ENCODE measurements at places on chromosomes 3 and 15.
A peak's percentile ranks its signal among the peaks of the same experiment; 100 is the strongest.

- DNase-seq: no peak
These were observed 94.1 kb downstream of the SENP2 start for GRCh38 chr3:185680231-185680630.

GRCh38 chr3:16142350-16143025 lies 32.0 kb upstream of the GALNT15 start:
- no peak for DNase-seq

- DNase-seq: no peak
These were observed 30.7 kb upstream of the IP6K2 start for GRCh38 chr3:48747706-48748105.

DNA sequence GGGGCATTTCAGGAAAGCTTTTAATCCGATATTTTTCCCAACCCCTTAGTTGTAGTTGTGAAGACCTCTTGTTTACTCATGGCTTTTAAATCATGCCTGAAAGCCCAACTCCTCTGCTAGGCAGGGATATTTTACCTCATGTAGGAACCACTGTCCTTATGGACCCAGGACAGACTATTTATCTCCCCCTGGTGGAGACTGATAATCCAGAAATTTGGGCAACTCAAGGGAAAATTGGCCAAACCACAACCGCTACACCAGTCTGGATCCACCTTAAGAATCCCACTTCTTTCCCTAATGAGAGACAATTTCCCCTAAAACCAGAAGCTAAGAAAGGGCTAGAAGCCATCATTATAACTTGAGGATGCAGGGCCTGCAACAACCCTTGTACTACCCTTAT lies 248.1 kb upstream of the STAC start:
- DNase-seq: no peak

DNA sequence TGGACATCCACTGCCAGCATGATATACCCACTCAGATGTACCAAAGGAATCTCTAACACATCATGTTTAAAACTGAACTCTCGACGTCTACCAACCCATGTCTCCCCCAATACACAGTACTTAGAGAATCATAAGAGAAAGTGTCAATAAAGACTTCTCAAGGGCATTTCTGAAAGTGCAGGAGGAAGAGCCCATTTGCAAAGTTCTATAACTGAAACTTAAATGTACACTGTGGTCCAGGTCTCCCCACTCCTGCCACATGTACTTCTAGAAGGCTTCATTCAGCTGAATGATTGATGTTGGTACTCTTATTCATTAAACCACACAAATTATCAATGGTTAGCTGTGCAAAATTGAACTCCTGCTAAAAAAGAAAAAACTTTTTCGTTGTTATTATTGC lies 31.8 kb downstream of the HERC1 start:
- DNase-seq: no peak

- DNase-seq: no peak
These were observed 34.9 kb downstream of the CYP19A1 start for GRCh38 chr15:51303462-51303980.

DNA sequence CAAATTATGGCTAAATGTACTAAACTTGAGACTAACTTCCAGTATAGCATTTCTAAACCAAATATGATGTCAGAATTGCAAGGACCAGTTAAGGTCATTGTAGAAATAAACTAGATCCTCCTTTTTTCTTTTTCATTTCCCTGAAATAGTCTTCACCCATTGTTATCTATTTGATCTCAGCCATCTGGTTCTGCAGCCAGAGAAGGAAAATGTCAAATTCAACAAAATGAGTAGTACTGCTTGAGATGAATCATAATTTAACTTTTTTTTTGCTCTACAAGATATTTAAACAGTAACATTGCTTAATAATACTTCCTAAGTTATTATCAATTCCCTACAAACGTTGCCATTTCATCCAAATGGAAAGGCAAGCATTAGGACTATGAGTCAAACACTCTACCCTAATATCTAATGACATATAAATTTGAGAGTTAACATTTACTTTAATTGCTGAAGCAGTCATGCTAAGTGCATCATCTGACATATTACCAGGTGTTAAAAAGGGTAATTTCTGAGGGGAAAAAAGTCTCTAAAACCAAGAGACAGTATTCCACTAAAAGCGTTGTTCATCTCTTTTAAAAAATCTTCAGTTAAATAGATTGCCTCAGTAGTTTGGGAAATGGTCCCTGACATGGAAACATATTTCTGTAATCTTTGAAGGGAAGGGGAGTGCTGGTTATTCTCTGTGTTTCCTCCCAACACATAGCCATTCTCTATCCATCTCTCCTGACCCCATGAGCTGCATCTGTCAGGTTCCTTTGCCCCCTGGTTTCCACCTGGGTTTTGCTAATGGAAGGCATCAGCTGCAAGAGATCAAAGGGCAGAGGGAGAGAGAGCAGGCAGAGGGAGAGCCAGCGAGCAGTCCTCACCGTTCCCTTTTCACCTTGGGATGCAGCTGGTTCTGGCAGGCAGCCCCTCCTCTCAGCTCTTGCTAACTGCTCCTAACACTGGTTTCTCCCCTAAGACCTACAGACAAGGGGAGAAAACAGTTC lies 138.5 kb downstream of the ARPP21 start:
- DNase-seq: no peak

GRCh38 chr15:25797936-25798901 lies 64.9 kb downstream of the ATP10A start:
- DNase-seq: no peak

DNA sequence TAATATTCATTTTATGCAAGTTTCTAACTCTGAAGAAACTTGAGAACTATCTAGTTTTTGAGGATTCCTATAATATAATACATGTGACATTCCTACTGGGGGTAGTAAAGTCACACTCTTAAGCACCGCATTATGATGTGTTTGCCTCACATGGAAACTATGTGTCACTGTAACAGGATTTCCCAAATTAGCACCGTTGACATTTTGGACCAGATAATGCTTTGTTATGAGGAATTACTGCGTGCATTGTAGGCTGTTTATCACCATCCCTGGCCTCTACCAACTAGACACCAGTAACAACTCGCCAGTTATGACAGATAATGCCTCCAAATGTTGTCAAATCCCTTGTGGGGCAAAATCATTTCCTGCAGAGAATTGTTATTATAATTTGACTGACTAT lies 267.8 kb downstream of the RAP2B start:
- DNase-seq: no peak

GRCh38 chr3:8550611-8551010 lies 49.0 kb downstream of the LMCD1 start:
- no peak for DNase-seq

GRCh38 chr15:52111517-52112202 lies 915 bp downstream of the BCL2L10 start:
- DNase-seq: no peak

- no peak for DNase-seq
These were observed 32.2 kb downstream of the CD276 start for GRCh38 chr15:73716417-73716816.

DNA sequence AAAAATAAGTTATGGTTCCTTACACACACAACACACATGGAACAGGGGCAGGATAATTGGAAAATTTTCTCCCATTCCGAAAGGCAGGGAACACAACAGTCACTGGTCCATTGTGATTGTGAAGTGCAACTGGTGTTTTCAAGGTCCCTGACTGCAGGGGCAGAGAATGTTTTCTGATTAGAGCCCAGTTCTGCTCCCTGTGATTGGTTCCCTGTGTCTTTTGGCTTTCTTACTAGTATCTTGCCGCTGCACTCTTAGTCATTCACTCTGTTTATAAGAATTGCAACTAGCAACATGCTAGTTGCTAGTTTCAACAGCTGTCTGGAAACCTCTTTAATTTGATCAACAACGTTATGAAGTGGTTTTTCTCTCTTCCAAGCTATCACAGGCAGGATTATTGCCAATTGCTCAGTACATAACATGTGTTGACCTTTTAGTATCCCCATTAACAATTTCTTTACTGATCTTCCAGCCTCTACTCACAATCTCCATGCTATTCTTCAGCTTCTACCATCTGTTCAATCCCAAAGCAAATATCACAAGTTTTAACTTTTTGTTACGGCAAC lies 177.5 kb downstream of the EPHA6 start:
- DNase-seq: no peak

- no peak for DNase-seq
These were observed 83.4 kb downstream of the FAM43A start for GRCh38 chr3:194769020-194769643.

DNA sequence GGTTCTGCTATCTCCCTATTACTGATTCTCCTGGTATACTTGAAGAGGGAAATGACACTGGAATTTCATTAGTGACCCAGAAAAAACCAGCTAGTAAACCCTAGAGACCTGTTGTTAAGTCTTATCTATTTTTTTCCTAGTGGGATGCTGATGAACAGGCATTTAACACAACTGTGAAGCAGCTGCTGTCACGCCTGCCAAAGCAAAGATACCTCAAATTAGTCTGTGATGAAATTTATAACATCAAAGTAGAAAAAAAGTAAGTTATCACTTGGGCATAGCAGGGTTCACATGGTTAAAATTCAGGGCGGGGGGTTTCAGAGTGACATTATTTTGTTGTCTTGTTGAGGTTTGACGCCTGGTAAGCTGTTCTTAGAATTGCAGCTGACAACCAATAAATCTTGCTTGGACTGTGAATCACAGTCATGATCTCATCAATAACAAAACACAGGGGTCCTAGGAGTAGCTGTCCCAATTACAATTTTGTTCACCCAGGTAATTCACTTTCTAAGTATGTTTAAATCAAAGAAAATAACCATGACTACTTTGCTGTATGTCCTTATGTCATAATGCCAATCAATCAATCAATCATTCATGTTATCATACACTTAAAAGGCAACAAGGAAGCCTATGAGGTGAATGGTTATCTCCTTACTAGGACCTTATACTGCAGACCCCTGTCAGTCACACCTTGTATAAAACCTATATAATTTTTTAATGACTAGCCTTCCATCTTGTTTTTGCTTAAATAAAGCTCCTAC lies 4.6 kb downstream of the SRP14 start:
- no peak for DNase-seq

DNA sequence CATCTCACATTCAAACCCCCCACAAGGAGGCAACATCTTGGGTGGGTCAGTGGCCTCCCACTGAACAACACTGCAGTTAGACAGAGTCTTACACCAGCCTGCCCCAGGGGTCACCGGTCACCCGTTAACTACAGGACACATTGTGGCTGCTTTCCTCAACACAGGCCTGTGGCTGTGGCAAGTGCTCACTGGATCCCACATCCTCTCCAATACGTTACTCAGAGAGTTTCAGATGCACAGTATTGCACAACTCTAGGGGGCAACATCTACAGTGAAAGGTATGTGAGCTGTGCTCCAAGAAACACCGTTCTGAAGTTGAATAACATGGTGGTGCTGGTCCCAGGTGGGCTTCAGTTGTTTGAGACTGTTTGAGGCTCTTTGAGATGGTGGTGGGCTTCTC lies 41.0 kb downstream of the CTDSPL start:
- no peak for DNase-seq

GRCh38 chr3:151156618-151157216 lies 46.3 kb downstream of the GPR171 start:
- DNase-seq: no peak

DNA sequence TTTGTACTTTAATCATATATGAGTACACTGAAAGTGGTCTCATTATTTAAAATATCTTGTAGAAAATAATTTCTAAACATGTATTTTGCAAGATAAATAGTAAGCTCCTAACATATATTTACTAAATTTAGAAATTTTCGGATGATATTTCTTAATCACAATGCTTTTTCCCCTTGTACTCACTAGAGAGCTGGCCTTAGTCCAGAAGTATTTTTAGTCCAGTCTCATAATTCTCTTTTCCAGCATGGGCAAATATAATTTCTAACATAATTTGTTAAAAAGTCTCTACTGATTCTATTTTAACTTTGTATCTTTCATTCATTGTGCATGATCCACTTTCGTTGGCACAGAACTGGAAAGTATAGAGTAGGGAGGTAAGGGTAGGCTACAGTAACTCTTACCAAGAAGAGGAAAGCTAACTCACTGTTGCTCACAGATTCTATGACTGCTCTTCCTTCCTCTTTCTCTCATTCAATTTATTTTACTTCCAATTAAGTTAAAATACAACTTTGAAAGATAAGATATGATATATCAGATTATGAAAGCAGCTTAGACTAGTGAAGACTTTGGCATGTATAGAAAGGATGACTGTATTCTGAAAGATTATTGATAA lies 39.3 kb downstream of the FGF7 start:
- no peak for DNase-seq

DNA sequence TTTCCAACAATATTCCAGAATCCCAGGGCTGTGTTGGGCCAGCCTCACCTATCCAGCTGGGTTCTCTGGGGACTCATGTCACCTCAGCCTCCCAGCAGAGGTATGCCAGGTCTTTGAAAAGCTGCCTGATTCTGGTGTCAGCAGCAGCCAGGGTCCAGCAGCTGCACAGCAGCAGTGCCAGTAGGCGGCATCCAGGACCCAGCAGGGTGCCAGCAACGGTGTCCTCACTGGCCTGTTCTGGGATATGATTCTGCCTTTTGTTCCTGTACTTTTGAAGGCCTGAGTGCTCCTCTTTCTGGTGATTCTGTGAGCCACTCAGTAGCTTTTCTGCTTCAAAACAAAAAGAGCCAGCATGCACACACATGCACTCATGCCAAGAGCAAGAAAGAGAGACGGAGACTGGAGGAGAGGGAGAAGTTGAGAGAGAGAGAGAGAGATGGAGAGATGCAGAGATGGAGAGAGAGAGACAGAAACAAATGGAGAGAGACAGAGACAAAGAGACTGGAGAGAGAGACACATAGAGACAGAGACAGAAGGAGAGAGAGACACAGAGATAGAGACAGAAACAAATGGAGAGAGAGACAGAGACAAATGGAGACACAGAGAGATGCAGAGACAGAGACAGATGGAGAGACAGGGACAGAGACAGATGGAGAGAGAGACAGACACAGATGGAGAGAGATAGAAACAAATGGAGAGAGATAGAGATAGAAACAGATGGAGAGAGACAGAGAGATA lies 205.7 kb downstream of the UACA start:
- no peak for DNase-seq

- no peak for DNase-seq
These were observed 205.7 kb downstream of the XXYLT1 start for GRCh38 chr3:195065142-195065863.

DNA sequence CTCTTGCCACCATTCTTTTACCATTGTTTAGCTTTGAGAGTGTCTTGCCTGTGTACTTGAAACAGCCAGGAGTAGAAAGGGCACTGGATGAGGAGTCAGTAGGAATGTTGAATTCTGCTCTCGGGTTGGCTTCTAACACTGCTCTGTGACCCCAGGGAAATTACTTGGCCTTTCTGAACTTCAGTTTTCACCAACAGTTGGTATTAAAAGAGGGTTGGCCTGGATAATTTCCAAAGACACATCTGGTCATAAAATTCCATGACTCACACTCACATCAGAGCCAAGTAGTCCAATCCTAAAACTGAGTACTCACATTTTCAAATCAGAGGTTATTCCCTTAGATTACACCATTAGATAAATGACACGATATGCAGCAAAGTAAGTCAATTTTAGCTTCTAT lies 141.6 kb downstream of the ECT2 start:
- peak; percentile 12 for DNase-seq

- no peak for DNase-seq
These were observed 51.8 kb downstream of the CHST2 start for GRCh38 chr3:143171141-143171980.

DNA sequence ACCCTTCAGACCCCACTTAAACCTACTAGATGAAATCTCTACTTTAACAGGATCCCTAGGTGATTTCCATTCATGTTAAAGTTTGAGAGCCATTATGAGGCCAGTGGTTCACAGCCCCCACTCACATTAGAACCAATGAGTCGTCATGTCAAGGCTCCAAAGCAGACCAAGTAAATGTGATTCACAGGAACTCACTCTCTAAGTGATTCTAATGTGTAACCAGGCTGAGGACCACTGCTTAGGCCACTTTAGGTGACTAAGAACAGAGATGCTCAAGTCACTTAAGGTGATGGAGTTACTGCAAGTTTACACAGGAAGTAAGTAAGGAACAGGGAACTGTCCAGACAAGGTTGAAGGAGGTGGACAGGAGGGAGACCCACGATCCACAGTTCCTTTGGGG lies 7.7 kb downstream of the GALNT15 start:
- no peak for DNase-seq
